Activated T-helper 1 cell treated with anti-CD3 and anti-CD28 coated beads, Interleukin-12 subunit alpha, Interleukin-12 subunit beta, Interleukin-2, Interleukin-4 antibody, amounts not matched to agents 30 ng/mL and 10 ng/mL and 1 ng/mL, durations not matched to agents 14 hours and 24 hours and 36 hours (primary cell): ENCODE measurements at places on chromosomes 12 and 14. TPM values are rescaled to one million over a fixed set of nuclear protein-coding genes. Genes with fewer than 3 reads are reported as not detected.

CCDC198 gene
- total RNA-seq: not detected in 2 replicates

TBX3 gene
- not detected in 2 replicates for total RNA-seq

KRT71 gene
- total RNA-seq: not detected in 2 replicates

DNAJC22 gene
- total RNA-seq: 0.16 TPM in 1 of 2 replicates, not detected in the other

TGM1 gene
- total RNA-seq: 4.1 and 4.8 TPM in 2 replicates

GRCh38 chr12:52267699-52268098 is 6.7 kb upstream of the KRT86 start:
- DNase-seq: no peak
- peaks cover 17% of the 10 kb centered on the region for H3K27me3 ChIP-seq
- no peak overlapping the region for H3K4me3 ChIP-seq
- H3K4me1 ChIP-seq: peaks cover 6% of the 10 kb centered on the region

- peak overlapping the region; percentile 95 for H3K4me3 ChIP-seq
- H3K27me3 ChIP-seq: peaks cover 2% of the 10 kb centered on the region
- H3K4me1 ChIP-seq: peaks cover 46% of the 10 kb centered on the region
- peaks cover 9% of the 10 kb centered on the region for H3K36me3 ChIP-seq
- DNase-seq: no peak
- H3K27ac ChIP-seq: peak overlapping the region; percentile 49
Observed at GRCh38 chr12:53502331-53502730, 1.2 kb downstream of the TARBP2 start.

DNA sequence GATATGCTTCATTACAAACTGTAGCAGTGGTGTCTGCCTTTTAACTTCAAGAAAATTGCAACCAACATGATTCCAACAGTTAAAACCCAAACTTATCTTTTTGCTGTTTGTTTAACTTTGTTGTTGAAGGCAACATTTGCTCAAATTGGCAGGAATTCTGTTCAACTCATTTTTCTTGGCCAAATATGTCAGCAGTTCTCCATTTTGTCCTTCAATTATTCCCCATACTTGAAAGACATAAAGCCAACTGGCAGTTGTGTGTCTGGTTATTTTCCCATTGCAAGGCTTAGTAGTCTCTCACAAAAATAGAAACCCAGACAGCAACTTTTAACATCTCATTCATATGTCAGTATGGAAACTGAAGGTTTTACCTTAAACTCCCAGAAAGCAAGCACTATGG is 146.3 kb downstream of the LRIG3 start:
- H3K36me3 ChIP-seq: no peaks in the 10 kb centered on the region
- H3K4me3 ChIP-seq: no peak overlapping the region
- no peaks in the 10 kb centered on the region for H3K4me1 ChIP-seq
- no peak overlapping the region for H3K27ac ChIP-seq

DNA sequence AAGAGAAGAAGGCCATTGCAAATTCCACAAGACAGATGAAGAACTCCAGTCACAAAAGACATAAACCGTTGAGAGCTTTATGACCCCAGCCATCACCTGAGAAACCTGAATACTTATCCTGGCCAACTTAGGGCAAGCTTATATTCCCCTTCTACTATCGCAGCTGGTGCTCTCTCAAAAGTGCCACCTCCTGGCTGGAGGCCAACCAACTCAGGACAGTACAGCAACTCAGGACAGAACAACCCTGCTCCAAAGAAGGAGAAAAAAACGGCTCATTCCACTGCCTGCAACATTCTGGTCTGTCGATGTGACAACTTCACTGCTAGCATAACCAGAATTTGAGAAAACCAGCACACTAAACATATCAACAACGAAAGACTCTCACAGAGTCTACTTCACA is 9.7 kb upstream of the KRT6B start:
- no peaks in the 10 kb centered on the region for H3K4me1 ChIP-seq
- H3K27me3 ChIP-seq: peaks cover 19% of the 10 kb centered on the region
- H3K36me3 ChIP-seq: no peaks in the 10 kb centered on the region
- H3K27ac ChIP-seq: no peak overlapping the region

DNA sequence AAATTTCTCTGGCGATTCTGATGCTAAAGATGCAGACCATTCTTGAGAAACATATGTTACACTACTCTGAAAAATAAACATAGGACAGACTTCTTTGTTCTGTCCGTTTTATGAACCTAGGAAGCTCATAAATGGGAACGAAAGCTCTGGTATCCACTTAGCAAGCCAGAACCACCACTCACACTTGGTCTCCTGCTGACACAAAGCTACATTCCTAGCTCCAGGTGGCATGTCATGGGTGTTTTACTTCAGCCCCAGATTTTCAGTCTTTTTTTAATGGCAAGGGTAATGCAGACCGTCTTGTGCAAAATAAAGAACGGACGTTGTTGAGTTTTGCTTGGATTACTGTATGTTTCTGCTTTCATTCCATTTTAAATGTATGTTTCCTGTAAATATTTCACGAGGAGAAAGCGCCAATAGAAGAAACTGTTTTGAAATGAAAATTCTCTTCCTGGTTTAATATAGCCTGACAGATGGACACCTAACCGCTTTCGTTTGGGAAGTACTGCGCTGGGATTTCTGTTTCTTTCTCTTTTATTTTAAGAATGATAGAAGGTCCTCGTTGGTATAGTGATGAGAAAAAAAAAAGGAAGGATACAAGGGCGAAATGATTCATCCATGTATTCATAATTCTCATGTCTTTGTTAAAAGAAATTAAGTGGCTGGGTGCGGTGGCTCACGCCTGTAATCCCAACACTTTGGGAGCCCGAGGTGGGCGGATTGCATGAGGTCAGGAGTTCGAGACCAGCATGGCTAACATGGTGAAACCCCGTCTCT is 871 bp upstream of the COQ5 start:
- no peaks in the 10 kb centered on the region for H3K27me3 ChIP-seq
- H3K4me1 ChIP-seq: peaks cover 28% of the 10 kb centered on the region
- peaks cover 7% of the 10 kb centered on the region for H3K36me3 ChIP-seq
- no peak for DNase-seq
- H3K4me3 ChIP-seq: peak overlapping the region; percentile 100
- H3K27ac ChIP-seq: peak overlapping the region; percentile 99

GRCh38 chr12:98574110-98574509 is 19.4 kb upstream of the SLC25A3 start:
- H3K27me3 ChIP-seq: peaks cover 2% of the 10 kb centered on the region
- H3K27ac ChIP-seq: no peak overlapping the region
- no peak overlapping the region for H3K4me3 ChIP-seq
- no peaks in the 10 kb centered on the region for H3K4me1 ChIP-seq
- no peaks in the 10 kb centered on the region for H3K36me3 ChIP-seq
- no peak for DNase-seq

- H3K36me3 ChIP-seq: no peaks in the 10 kb centered on the region
- H3K27ac ChIP-seq: no peak overlapping the region
- no peak for DNase-seq
- no peaks in the 10 kb centered on the region for H3K4me1 ChIP-seq
- H3K27me3 ChIP-seq: no peaks in the 10 kb centered on the region
- no peak overlapping the region for H3K4me3 ChIP-seq
Observed at GRCh38 chr14:101230161-101230850, 326.8 kb upstream of the RTL1 start.

DNA sequence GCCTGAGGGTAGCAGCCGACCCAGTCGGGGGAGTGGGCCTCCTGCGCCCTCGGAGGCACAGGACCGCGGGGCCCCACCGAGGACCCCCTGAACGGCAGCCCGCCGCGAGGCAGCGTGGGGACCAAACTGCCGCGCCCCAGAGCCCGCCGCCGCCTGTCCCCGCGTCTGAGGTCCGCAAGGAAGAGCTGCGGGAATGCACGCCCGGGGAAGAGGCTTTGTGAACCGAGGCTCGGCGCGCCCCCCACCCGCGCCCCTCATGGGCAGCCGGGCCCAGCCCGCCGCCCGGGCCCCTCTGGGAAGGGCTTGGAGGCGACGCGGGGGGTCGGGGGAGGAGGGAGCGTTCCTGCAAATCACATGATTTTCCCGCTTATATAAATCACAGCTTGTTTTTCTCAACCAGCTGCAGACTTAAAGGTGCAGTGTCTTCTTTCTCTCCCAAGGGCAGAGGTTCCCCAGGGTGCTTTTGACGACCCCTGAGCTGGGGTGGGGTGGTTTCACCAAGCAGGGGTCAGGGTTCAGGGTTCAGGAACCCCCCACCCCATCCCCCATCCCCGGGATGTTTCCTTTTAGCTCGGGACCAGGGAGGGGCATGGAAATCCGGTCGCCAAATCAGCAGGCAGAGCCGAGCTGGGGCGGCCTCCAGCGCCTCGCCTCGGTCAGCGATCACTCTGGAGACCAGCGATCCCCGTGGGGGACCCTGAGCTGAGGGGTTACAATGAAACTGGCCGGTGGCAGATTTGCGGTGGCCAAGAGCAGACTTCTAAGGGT is 44.7 kb upstream of the ATP23 start:
- peaks cover 66% of the 10 kb centered on the region for H3K4me1 ChIP-seq
- H3K36me3 ChIP-seq: no peaks in the 10 kb centered on the region
- peak overlapping the region; percentile 83 for H3K27ac ChIP-seq
- DNase-seq: no peak

GRCh38 chr12:132327336-132328171 is 1.8 kb downstream of the GALNT9 start:
- H3K27me3 ChIP-seq: peaks cover 16% of the 10 kb centered on the region
- H3K27ac ChIP-seq: no peak overlapping the region
- DNase-seq: no peak
- H3K4me3 ChIP-seq: no peak overlapping the region
- H3K4me1 ChIP-seq: peaks cover 14% of the 10 kb centered on the region

- no peaks in the 10 kb centered on the region for H3K36me3 ChIP-seq
- peaks cover 15% of the 10 kb centered on the region for H3K27me3 ChIP-seq
- DNase-seq: no peak
- H3K27ac ChIP-seq: no peak overlapping the region
- no peak overlapping the region for H3K4me3 ChIP-seq
- no peaks in the 10 kb centered on the region for H3K4me1 ChIP-seq
Observed at GRCh38 chr12:25001311-25001710, 52.4 kb upstream of the BCAT1 start.

- no peaks in the 10 kb centered on the region for H3K36me3 ChIP-seq
- peaks cover 8% of the 10 kb centered on the region for H3K4me1 ChIP-seq
- peaks cover 14% of the 10 kb centered on the region for H3K27me3 ChIP-seq
Observed at GRCh38 chr12:38911611-38912010, 6.2 kb upstream of the CPNE8 start.

DNA sequence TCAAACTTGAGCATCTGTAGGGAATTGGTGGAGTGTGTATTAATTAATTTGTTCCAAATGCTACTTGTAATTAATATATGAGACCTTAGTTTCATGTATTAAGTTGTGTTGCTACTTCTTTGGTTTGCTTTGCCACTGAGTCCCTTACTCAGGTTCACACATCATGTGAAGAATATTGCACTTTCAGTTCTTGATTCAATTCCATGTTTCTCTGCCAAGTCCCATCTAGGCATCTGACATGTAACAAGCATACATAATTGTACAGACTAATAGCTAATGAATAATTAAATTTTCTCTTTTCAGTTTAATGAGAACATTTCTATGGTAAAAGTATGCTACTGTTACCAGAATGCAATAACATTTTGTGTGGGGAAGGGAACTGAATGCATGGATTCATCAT is 640.0 kb downstream of the TMTC2 start:
- H3K36me3 ChIP-seq: no peaks in the 10 kb centered on the region
- no peak for DNase-seq
- no peaks in the 10 kb centered on the region for H3K27me3 ChIP-seq

GRCh38 chr14:68412505-68413465 is 380.1 kb downstream of the ZFP36L1 start:
- H3K36me3 ChIP-seq: no peaks in the 10 kb centered on the region
- no peak overlapping the region for H3K4me3 ChIP-seq
- H3K4me1 ChIP-seq: peaks cover 15% of the 10 kb centered on the region
- DNase-seq: no peak
